Motor neuron (in vitro differentiated cells): ENCODE measurements at places on chromosomes 3 and 15.
A peak's percentile ranks its signal among the peaks of the same experiment; 100 is the strongest.

DNA sequence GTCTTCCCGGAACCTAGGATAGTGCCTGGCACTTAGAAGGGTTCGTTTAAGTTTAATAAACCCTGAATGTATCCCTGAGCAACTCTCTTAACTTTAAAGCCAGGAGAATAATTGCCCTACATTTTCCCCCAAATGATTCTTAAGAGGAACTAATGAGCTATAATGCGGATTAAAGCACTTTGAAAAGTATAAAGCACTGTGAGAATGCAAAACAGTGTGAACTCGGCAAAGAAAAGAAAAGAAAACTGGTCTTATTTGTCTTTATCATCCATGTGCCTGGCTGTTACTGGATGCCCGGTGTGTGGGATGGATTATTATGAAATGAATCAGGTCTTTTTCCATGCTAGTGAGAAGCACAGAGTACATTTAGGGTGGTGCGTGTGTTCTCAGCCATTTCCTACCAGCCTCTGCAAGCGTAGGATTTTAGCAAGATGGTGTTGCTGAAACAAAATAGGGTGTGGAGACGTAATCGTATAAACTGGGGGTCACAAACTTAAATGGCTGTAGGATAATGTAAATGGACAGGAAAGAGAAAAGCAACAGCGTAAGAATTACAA lies 983 bp downstream of the KBTBD12 start:
- no peak for ATAC-seq

GRCh38 chr15:68644083-68644904 lies 65.5 kb downstream of the CORO2B start:
- peak; percentile 60 for ATAC-seq

GRCh38 chr3:131582438-131582837 lies 79.7 kb upstream of the MRPL3 start:
- ATAC-seq, result no peak

DNA sequence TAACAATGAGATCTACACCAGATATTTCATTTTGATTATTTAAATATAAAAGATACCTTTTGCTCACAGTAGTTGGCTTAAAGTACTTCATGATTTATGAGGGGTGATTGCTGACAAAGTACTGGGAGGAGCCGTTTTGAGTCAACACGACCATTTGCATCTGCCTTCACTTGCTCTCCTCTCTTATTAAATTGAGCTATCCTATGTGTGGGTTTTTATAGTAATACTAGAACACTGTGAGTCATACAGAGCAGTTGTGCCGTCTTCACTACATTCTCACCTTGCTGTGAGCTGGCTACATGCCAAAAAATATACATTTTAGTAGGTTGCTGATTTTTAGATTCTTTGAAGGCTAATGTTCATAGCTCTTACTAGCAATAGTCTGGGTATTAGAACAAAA lies 161.2 kb downstream of the ALCAM start:
- ATAC-seq, result no peak

- ATAC-seq, result peak; percentile 66
These were observed 78.0 kb downstream of the CHCHD6 start for GRCh38 chr3:126781889-126782491.

GRCh38 chr3:129975705-129976048 lies 1.2 kb downstream of the TRH start:
- no peak for ATAC-seq

DNA sequence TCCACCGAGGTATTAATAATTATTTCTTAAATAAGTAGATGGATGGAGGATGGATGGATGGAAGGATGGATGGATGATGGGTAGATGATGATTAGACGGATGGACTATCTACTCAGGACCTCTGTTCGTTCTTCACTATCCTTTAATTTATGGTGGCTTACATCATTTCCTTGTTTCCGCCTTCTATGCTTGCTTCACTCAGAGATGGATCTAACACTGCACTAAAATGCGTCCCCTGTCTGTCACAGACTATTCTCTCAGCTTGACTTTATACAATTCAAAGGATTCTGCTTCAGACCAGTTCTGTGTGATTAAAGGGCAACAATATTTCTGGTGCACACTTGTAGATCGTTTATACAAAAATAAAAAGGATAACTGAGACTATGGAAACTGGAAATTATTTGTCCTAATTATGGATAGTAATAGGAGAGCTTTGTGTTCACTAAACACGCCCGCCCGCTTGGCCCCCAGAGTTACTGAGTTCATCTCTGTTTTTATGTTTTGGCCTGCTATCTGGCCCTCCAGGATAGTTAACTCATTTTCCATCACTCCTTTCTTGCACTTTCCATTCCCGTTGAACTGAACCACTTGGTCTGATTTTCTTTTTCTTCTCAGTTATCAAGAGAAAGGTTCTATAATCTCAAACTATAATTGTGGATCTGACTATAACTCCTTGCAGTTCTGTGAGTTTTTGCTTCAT lies 41.4 kb upstream of the CA12 start:
- ATAC-seq, result peak; percentile 76

- ATAC-seq, result no peak
These were observed 1.1 kb upstream of the NPHP3 start for GRCh38 chr3:132723024-132723950.

DNA sequence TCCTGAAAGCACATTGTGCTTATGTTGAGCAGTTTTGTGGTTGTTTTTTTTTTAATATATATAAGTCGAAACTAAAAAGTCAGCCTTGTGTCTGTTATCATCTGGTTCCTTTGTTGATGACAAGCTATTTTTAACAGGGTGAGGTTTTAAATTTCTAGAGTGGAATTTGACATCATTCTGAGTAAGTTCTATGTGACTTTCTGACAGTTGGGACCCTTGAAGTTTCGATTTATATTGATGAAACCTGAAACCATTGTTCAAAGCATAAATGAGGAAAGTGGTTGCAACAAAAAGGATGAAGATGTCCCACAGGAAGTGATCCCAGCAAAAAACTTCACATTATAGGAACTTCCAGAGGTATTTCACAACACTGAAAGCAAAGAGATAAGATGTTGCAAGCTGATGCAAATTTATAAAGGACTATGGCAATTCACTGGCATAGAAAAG lies 94.0 kb downstream of the CYP19A1 start:
- no peak for ATAC-seq

DNA sequence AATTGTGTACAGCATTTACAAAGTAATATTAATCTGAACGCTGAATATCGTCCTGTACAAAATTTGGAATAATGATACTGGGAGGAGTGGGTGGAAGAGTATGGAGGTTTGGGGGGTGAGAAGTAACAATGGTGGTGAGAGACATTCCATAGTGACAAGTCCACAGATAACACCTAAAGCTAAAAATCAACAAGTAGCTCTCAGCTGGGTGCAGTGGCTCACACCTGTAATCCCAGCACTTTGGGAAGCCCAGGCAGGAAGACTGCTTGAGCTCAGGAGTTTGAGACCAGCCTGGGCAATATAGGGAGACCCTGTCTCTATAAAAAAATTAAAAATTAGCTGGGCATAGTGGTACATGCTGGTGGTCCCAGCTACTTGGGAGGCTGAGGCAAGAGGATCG lies 5.1 kb downstream of the MRPS25 start:
- ATAC-seq, result no peak

- no peak for ATAC-seq
These were observed 8.7 kb downstream of the SLC6A6 start for GRCh38 chr3:14411166-14411526.

- ATAC-seq, result no peak
These were observed 16.2 kb downstream of the C3orf62 start for GRCh38 chr3:49260806-49261324.

DNA sequence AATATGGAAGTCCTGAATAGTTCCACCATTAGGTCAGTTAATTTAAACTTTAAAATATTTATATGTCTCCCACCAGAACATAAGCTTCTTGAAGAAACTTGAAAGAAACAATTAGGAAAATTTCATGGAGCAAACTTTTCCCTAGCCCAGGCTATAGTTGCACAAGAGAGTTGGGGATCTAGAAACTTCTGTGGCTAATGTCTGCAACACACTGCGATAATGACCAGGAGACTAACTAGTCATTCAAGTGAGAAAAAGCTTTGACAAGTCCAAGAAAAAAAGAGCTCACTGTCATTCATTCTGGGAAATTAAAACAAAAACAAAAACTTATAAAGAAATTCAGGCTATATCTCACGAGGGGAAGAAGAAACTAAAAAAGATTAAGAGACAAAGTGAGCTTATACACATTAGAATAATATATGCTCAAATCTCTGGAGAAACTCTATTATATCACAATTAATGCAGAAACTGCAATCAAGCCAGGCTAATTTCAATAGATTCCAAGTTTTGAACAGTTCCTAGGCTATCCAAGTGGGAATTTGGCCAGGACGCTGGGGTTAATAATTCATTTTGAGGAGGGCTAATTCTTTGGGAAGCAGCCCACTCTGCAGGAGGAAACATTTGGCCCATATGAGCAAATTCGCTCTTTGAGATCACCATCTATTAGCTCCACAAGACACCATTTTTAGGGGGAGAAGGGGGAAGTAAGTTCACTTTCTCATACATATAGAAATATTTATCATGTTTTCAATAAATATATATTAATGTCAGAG lies 134.6 kb downstream of the MEIS2 start:
- ATAC-seq, result no peak

DNA sequence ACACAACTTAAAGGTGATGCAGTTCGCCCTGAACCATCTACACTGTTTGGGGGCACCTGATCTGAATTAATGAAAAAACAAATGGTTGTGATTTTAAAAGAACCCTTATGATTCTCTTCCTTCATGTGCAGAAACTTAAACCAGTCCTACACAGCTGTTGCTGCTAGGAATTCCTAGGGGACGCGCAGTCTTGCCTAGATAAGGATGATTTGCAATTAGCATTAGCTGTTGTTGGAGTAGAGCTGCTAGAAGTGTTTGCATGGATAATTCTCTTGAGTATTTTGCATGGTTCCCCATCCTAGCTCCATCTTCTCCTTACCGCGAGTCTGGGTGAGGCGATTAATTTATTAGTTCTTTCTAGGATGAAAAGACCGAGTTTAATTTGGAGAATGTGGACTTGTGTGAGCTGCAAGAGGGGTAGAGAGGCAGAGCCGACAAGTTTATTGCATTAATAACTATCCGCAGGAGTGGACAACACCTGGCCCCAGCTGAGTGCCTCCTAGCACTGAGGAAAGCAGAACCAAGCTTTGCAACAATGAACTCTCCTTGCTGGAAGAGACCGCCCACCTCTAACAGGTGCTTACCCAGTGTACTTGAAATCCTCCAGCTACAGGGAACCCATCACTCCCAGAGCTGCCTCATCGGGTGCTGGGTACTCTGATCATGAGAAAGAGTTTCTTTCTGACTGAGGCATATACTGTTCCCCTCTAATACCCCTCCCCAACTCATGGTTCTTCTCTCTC lies 75.0 kb upstream of the WNT7A start:
- ATAC-seq, result no peak

DNA sequence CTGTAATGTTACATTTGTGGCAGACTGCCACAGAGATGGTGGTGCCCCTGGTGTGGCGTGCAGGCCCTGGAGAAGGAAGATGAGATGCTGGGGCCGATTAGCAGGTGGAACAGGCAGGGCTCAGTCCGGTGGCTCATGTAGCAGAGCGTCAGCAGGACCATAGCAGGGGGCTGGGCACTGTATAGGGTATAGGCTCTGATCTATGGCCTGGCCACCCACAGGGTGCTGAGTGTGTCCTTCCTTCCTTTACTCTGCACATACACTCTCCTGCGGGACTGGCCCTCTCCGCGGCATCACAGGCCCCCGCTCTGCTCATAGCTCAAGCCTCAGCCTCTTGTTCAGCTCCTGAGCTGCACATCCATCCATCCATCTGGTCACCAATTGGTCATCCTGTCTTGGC lies 143.6 kb downstream of the OPA1 start:
- peak; percentile 7 for ATAC-seq

GRCh38 chr3:141287326-141287725 lies 55.7 kb downstream of the PXYLP1 start:
- no peak for ATAC-seq

DNA sequence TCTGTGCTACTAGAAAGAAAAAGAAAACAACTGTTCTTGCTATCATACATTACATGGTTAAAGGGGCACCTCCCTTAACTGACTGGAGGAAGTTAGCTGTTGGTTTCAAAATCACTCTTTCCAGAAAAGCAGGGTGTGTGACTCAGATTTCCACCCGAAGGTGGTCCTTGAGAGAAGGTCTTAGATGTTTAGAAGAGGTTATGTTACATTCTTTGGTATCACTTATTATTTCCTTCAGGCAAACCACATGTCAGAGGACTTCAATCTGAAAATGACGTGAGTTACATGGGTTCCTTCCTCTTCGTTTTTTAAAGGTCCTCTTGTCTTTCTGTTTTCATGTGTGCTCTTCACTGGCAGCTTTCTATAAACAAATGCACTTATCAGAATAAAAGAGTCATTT lies 307.9 kb upstream of the CBLB start:
- ATAC-seq, result no peak

DNA sequence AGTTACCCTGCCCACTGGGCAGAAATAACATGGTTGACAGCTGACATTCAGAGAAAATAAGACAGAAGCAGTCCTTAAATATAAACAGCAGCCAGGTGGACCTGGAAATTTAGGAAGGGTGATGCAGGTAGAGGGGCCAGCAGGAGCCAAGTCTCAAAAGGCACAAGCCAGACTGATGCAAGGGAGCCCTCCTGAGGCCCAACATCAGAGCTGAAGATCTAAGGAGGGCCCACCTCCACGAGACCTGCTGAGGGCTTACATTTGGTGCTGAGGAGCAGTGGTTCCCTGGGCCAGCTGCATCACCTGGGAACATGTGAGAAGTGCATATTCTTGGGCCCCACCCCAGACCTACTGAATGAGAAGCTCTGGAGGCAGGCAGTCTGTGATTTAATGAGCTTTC lies 105.5 kb upstream of the TRIM42 start:
- no peak for ATAC-seq

DNA sequence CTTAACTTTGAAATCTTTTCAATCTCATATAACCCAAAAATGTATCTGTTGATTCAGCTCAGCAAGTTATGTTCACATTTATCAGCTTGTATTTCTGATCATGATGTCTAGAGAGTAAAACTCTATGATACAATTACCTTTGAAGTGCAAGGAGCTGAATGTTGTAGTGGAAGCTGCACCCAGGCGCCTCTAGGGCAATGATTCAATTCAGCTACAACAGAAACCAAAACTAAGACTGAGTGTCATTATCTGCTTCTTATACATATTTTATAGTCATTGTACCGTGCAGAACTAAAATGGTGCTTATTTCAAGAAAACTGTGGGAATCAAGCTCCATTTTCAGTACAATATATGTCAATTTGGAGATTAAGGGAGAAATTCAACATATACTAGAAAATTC lies 1237.5 kb downstream of the ZPLD1 start:
- ATAC-seq, result no peak

DNA sequence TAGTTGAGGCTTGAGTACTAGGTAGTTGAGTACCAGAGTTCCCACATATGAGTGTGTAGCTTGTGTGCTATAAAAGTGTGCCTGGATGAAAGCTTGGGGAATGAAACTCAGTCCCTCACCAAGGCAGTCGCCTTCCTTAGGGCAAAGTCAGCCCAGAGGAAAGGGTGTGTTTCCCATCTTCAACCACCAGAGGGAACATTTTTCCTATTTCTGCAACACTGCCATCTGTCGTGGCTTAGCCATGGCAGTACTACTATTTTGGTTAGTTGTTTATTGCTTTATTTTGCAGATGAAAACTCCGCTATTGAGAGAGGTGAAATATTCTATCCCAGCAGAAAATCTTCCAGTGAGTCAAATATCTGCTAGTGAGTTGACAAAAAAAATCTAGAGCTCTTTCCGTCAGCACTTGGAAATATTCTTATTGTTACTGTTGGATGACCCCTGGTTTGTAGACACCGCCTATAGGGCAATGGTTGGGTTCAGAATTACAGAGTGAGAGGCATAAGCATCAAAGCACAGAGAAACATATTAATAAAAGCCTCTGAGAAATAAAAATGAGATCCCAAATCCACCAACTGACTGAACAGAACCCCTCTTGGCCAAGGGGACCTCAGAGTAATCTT lies 239.9 kb downstream of the CPNE4 start:
- ATAC-seq, result peak; percentile 63

- peak; percentile 41 for ATAC-seq
These were observed 67.1 kb downstream of the ATP8B4 start for GRCh38 chr15:50051811-50052419.
